ENCODE measurements at places on chromosomes 7 and 10.

DNA sequence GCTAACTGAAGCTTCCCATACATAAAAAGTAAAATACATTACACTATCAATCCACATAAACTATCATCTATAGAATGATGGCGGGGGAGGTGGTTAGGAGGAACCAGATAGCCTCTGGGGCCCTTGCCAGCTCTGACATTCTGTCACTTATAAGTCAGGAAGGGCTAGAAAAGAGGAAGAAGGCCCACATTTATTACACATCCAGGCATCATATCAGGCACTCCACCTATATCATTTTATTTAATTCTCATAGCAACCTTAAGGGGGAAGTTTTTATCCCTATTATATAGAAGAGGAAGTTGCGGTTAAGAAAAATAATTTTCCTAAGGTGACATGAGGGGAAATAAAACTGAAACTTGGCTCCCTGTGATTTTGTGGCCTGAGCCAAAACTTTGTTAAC is 29.9 kb downstream of the HEPACAM2 start:
- DNase-seq = no peak

DNA sequence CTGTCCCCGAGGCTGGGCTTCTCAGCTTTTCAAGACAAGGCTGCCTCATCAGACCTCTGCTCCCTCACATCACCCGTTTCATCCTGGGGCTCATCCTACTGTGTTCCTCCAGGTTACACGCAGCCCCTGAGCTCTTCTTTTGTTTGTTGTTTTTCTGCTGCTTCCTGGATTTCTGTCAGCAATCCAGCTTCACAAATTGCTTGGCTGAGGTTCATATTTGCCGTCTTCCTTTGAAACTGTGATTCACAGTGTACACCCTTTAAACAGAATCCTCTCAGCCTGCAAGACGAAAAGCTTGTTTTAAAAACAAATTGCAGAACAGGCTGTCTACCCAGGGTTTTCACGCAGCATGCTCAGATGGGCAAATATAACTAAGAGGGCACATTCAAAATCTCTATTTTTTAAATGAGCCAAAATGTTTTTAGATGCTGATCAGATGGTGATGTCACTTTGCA is 39.1 kb upstream of the PARD3 start:
- DNase-seq = no peak

GRCh38 chr7:106047184-106047583 is 64.9 kb downstream of the SYPL1 start:
- DNase-seq = no peak

DNA sequence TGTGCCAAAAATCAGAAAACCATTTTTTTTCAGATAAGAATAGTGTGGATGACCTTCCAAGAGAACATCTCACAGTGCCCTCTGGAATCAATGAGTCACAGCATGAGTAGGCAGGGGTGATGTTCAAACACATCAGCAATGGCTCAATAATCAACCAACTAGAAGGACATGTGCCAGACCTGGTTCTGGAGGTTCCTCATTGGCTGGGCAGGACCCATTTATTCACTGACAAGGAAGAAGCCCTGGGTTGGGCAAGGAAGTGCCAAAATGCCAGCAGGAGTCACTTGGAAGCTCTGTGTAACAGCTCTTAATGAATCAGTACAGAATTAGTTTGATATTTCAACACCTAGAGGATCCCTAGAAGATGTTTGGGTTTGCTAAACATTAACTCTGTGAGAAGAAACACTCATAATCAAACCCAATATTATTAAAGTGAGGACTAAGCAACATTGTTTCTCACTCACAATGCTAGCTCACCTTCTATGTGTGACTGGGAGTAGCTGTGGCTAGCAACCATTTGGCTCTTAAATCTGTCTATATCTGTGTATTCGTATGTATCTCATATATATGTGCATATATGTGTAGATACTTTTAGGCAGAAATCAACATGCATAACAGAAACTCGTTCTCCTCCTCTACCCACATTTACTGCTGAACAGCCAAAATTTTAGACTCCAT is 72.3 kb upstream of the APBB1IP start:
- DNase-seq = peak; percentile 4

- no peak for DNase-seq
These were observed 514 bp downstream of the NHLRC2 start for GRCh38 chr10:113854761-113855588.

- no peak for DNase-seq
These were observed 47.0 kb upstream of the PLEKHA1 start for GRCh38 chr10:122327237-122328206.

DNA sequence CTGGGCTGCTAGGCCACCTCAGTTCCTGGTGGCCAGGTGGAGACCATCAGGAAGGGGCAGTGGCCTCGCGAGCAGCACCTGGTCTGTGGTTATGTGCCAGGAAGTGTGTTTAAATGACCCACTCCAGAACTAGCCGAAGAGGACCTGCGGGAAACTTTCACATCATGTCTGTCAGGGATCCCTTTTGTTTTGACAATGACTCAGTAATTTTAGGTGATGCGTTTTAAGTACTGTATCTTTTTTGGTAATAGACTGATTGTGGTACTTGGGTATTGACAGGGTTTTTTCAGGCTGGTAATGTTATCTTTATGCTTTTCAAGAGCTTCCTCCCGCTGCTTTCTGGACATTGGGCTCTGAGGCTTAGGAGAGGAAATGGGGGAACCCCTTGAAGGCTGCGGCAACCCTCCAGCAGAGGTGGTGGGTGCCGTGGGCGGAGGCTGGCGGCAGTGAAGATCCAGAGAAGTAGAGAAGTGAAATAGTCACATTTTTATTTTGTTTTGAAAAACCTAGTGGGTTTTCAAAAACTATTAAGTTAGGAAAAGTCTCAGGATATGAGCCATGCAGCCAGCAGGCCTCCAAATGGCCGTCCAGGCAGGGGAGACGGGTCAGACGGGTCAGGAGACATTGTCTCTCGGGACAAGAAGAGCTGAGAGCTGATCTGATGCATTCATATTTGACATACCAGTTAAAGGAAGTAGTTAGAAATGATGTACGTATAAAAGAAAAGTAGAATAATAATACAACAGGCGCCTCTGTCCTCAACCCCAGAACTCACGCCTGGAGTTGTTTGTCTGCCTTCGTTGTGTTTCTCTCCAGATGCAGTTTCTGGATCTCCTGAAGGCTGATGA is 27.7 kb downstream of the PPP2R2D start:
- peak; percentile 79 for DNase-seq

DNA sequence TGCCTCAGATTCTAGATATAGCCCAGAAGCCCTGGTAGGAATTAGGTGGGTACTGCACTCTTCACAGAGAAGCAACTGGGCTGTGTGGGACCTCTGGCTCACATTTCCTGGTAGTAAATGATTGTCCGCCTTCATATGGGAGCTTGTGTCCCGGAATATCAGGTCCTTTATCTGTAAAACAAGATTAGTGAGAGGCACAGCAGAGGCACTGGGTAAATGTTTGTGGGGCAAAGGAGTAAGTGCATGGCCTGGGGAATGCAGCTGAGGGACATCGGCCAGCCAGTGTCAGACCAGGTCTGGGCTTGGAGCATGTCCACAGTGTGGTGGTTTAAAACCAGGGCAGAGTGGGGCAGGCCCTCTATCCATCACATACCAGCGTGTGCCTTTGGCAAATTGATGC is 323.3 kb upstream of the ZMIZ1 start:
- DNase-seq = no peak

DNA sequence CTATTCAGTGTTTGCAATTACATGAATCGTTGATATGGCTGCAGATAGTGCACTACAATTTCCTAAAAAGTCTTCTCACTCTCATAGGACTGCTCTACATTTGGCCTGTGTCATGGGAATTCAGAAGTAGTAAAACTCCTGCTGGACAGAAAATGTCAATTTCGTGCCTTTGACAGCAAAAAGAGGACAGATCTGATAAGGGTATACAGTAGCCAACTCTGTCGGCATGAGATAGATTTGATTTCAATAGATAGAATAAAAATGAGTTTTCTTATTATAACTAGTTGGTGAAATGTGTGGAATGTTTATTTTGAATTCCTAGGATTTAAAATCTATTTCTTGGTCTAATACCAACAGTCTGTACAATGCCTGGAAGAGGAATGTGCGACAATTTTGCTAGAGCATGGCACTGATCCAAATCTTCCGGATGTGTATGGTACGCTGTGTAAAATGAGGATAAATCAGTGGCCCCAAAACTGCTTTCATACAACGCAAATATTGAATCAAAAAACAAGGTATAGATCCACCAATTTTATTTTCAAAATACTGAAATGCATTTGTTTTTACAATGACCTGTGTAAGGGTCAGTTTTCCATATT is 133.5 kb upstream of the CDK13 start:
- no peak for DNase-seq

GRCh38 chr10:124142006-124142739 is 48.8 kb upstream of the CHST15 start:
- DNase-seq = no peak

DNA sequence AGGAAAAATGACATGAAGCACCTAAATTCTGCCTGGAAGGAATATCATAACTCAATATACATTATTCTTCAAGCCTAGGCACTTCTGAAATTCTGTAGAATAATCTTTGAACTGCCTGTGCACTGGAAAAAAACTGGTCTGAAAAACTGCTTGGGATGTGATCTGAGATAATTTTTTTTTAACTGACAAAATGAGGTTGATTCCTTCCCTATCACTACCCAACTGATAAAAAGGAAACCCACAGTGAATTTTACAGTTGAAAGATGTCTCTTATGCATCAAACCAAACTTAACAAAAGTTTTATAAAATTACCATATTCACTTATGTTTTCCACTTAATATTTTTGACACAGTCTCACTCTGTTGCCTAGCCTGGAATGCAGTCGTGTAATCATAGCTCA is 67.2 kb upstream of the FAM133B start:
- DNase-seq = no peak

- no peak for DNase-seq
These were observed 34.3 kb downstream of the STK32C start for GRCh38 chr10:132273304-132273944.

DNA sequence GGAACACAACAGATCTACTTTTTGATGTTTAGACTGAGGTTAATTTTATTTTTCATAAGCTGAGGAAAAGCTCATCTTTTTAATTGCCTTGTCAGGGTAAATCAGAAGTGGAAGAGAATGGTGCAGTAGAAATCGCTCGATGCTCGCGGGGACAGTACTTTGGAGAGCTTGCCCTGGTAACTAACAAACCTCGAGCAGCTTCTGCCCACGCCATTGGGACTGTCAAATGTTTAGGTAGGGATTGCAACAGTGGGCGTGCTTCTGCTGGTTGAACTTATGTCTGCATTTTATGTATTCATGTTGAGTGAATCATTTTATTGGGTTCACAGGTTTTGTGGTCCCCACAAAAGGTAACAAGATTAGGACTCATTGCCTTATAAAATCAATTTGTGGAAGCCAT is 11.7 kb upstream of the HBP1 start:
- DNase-seq = no peak

DNA sequence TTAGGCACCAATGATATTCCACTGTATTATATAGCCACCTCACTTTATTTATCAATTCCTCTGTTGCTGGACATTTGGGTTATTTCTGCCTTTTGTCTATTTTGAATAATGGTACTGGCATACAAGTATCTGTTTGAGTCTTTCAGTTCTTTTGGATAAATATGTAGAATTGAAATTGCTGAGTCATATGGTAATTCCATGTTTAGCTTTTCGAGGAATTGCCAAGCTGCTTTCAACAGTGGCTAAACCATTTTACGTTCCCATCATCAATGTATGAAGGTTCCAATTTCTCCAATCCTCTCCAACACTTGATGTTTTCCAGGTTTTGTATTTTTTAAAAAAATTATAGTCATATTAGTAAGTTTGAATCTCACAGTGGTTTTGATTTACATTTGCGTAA is 42.3 kb downstream of the JMJD1C start:
- DNase-seq = no peak

- no peak for DNase-seq
These were observed 272.0 kb downstream of the BAMBI start for GRCh38 chr10:28949005-28950004.

DNA sequence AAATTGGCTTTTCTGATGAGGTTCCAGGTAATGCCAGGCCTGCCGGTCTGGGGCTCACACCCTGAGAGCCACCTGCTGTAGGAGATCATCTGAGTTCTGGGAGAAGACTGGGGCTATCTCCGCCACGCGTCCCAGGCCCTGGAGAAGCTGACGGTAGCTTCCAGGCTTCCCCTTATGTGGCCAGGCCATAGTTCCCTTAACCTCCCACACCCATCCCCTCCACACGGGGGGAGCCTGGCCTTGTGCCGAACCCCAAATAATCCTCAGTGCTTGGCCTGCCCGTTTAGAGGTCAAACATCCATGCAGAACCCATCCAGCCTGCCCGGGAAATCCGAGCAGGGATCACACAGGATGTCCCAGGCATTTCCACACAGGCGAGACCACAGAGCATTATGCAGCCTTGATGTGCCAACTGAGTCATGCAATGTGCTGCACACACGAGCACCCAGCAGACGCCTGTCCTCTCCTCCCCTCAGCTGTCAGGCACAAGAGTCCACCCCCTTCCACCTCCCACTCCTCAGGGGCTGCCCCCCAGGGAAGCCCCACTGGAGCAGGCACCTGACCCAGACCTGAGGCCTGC is 176.2 kb downstream of the PRKAG2 start:
- no peak for DNase-seq

- no peak for DNase-seq
These were observed 545.7 kb downstream of the LRMDA start for GRCh38 chr10:75977139-75977538.

GRCh38 chr10:60335708-60336107 is 54.0 kb downstream of the ANK3 start:
- no peak for DNase-seq

DNA sequence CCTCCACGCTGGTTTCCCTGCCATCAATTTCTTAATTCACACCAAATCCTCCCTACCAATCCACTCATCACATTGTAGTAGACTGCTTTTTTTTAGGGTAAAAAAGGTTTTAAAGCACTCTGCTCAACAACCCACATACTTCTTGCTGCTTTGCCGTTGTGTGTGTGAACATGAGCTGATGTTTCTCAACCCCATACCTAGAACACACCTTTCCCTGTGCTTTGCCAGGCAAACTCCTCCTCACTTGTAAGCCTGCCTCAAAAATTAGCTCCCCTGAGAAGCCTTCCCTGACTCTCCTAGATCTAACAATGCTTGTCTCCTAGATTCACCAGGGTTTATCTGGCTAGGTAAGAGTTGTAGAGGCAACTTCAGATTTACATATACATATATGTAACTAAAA is 119.0 kb upstream of the FAM133B start:
- no peak for DNase-seq

- no peak for DNase-seq
These were observed 224.9 kb upstream of the AUTS2 start for GRCh38 chr7:69373171-69374043.

GRCh38 chr10:74453169-74453568 is 302.1 kb downstream of the ADK start:
- no peak for DNase-seq

DNA sequence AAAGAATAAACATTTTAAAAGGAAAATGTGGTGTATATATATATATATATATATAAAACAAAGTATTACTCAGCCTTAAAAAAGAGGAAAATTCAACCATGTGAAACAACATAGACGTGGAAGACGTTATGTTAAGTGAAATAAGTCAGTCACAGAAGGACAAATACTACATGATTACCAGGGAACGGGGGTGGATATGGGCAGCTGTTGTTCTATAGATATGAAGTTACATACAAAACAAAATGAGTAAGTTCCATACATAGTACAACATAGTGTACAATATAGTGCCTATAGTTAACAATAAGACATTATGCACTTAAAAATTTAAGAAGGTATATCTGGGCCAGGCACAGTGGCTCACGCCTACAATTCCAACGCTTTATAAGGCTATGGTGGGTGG is 48.8 kb downstream of the SGMS1 start:
- DNase-seq = no peak

Measured in stimulated activated CD4-positive, alpha-beta T cell treated with anti-CD3 and anti-CD28 coated beads, Interleukin-15, amount 100 ng/mL, for 24 hours (primary cell).